ENCODE measurements at places on chromosomes 6 and 20. TPM values are rescaled to one million over a fixed set of nuclear protein-coding genes. Genes with fewer than 3 reads are reported as not detected.

The GPX5 gene
- not detected for total RNA-seq

The MATN4 gene
- not detected for total RNA-seq

The HLA-DOA gene
- not detected for total RNA-seq

The AVP gene
- total RNA-seq, result not detected

The ADGRF1 gene
- total RNA-seq, result not detected

The NUS1 gene
- 13.5 TPM for total RNA-seq

The TBP gene
- total RNA-seq, result 17.3 TPM

The PCMT1 gene
- 172 TPM for total RNA-seq

The MACROD2 gene
- total RNA-seq, result not detected

The TP53INP2 gene
- total RNA-seq, result 5.7 TPM

The CTCFL gene
- total RNA-seq, result not detected

The LTA gene
- total RNA-seq, result not detected

The SCGN gene
- total RNA-seq, result not detected

The FKBP1C gene
- 0.18 TPM for total RNA-seq

The C2 gene
- total RNA-seq, result 2.0 TPM

The MCCD1 gene
- total RNA-seq, result not detected
